ENCODE measurements at places on chromosomes 3 and 15.

- no peak for DNase-seq
Measured at GRCh38 chr3:73784686-73785392, 160.1 kb upstream of the PDZRN3 start.

DNA sequence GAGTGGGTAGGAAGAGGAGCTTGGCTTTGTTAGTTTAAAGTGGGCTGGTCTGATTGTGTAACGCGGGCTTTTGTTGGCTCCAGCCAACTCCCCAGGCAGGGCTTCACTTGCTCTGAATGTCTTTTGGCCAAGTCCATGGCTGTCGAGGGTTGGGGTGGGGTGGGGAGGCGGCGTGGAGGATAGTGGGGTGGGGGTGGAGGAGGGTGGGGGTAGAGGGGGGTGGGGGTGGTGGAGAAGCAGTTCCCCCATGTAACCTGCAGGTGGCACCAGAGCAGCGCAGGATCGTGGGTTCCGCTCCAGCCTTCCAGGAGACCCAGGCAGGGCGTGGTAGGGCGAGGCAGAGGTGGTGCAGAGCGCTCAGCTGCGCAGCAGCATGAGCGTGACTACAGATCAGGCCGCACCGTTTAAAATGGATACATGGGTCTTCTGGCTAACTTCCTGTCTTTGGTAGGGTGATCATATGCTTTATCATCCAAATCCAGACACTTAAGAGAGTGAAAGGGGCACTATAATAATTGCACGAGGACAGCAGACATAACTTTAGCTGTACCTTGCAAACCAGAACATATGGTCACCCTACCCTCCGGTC, 28.3 kb downstream of the GOLGA6A start:
- DNase-seq = peak; percentile 25

DNA sequence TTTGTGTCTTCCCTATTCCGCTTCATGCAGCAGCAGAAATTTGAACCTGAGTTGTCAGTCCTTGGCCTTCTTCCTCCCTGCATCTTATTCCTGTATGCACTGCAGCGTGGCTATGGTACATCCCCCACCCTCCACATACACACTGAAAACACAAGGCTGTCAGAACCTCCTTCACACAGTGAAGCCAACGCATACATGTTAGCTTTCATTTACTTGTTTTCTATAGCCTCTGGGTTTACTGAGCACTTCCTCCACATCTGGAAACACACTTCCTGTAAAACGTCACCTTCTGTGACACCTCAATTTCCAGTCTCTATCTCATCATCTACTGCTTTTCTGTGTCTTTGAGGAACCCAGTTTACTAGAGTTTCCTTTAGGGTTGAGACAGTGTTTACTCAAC, 47.0 kb downstream of the SUSD5 start:
- DNase-seq = no peak

DNA sequence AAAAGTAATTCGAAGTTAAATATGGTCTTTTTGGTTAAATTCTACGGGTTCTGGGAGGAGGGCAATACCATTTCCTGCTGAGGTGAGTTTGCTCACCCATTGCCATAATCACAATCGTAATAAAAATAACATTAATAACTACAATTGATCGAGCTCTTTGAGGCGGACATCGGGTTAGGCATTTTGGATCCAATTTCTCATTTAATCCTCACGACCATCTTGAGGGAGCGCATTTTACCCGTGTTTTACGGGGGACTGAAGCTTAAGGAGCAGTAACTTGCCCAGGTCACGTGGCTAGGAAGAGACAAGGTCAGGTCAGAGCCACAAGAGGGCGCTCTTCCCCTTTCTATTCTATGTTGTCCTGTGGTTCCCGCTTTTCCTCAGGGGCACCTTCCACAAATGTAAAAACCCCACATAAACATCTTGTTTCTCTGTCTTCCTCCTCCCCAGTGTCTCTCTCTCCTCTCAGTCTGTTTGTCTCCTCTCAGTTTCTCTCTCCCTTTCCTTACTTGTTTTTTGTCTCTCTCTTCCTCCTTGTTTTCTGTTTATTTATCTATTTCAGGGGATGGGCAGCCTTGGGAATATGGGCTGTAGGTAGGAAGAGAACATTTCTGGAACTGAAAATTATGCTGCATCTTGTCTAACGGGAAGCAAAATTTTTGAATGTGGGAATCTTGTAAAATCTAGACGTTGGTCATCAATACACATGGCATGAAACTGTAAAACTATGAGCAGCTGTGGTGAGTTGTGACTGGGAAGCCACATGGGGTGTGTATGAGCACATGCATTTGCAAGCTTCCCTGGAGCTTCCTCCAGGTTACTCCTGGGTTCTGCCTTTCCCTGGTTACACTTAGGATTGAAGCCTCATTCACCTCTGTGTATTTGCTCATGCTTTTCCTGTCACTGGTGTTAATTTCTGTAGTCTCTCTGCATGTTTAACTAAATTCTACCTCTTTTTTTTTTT, 71.0 kb downstream of the SQOR start:
- DNase-seq = peak; percentile 43

DNA sequence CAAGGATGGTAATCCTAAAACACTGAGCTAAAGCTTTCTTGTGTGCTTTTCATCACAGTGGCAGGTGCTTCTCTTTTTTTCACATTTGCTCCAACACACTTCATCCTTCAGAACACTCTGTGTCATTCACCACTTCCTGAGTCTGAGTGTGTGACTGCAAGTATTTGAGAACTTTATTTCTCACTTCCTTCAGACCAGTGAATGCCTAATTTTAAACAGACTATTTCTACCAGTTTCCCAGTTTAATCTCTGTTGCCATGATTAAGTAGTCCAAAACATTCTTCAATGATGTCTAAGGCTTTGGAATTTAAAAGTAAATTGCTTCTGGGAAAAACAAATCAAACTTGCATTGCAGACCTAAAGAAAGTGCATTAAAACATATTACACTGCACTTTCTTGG, 541.2 kb downstream of the RBMS3 start:
- no peak for DNase-seq

DNA sequence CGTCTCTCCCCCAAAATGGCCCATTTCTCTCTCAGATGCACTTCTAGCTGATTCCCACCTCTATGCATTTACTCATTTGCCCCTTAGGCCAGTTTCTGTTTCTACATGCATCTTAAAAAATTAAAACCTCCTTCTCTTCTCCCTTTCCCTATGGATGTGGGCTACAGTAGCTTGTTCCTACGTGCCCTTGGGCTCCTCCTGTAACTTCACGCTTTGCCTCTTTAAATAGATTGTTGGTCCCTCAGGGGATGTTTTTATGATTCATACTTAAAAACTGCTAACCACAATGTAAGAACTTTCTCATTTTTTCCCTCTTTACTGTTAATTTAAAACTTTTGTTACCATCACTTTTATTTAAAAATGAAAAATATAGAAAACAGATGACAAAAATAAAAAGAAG, 185.6 kb upstream of the MRPL3 start:
- no peak for DNase-seq

DNA sequence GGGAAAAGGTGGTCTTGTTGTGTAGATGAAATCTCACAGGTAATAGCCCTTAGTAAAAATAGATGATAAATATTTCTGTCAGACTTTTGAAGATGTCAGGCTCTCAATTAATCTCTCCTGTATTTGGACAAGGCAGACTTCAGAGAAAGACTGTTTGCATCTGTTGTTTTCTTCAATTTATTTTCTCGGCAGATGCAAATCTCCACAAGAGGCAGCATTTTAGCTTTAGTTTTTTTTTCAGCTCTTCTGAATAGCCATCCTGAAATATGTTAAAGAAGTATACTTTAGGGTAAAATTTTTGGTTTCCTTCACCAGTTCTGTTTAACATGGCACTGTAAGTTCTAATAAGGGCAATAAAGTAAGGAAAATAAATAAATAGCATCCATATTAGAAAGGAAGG, 685.1 kb downstream of the SI start:
- DNase-seq = no peak

DNA sequence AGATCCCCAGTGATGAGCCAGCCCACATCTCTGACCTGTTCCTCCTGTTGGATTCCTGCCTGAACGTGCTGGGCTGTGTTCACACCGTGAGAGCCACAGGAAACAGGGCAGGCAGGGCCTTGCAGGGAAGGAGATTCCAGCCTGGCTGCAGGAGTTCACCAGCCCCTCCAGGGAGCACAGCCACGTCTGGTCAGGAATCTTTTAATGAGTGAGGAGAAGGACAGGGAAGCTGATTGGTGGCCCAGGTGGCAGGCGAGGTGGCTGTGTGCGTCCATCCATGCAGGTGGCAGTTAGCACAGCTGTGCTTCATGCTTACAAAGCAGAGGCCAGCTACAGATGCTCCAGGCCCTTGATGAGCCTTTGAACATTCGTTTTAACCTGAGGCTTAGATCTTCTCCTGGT, 10.5 kb downstream of the LRRK1 start:
- no peak for DNase-seq

DNA sequence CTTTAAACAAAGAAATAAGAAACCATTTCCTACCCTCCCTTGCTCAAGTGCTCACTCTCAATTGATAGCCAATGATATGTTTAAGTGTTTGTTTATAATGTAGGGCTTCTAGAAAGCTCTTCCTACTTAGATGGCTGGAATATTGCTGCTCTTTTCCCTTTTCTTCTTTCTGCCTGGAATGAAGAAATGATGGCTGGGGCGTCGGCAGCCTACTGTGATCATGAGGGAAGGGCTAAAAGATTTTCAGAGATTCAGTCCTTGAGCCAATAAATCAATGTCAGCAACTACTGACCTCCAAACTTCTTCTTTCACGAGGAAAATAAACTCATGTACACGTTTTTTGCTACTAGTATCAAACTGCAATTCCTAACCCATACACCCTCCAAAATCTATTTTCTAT, 2.1 kb upstream of the GPR27 start:
- no peak for DNase-seq

GRCh38 chr3:25812644-25813043, 22.8 kb downstream of the OXSM start:
- no peak for DNase-seq
